WERI-Rb-1 (cell line): ENCODE measurements at places on chromosomes 5 and 9.

DNA sequence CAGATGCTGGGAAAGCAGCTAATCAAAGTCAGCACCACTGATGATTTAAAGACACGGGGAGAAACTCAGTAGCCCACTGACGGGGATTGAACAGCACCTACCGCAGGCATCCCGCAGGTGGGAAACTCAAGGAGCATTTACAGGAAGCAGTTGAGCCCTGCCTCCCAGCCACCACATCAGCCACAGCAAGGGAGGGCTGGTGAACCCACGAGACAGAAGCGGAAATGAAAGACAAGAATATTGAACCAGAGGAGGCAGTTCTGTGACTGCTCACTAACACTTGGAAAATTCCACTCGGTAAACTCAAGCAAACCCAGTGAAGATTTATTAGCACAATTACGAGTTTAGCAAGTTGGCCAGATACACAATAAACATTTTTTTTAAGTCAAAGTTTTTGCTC is 10.6 kb upstream of the FAM163B start:
- no peak for DNase-seq

GRCh38 chr9:72038890-72039410 is 21.5 kb downstream of the C9orf57 start:
- peak; percentile 78 for DNase-seq

GRCh38 chr9:93261735-93262523 is 78.0 kb downstream of the WNK2 start:
- DNase-seq = no peak

GRCh38 chr5:131751506-131751905 is 45.3 kb downstream of the FNIP1 start:
- no peak for DNase-seq

DNA sequence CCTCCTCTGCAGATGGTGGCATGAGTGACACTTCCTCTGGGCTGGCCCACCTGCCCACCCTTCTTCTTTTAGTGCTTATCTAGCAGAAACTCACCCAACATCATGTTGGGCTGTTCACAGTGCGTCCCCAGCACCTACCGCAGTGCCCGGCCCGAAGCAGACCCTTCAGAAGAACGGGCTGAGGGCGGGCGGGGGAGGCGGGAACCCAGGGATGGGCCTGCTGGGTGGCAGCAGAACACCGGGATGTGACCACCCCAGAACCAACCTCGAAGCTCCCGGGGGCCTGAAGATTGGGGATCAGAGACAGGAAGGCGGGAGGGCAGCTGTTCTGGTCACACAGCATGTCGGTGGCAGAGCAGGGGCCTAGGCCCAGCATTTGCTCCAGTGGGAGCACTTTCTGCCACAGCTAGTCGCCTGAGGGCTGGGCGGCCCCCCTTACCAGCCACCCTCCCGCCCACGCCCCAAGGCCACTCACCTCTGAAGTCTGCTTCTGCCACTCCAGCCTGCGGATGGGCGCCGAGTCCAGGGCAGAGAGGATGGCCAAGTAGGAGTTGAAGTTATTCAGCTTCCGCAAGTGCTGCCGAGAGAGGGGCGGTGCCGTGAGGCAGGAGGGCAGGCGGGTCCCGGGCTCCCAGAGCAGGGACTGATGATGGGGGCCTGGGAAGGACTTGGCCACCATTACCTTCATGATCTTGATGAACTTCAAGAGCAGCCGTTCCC is 38.7 kb downstream of the PRRT1B start:
- DNase-seq = no peak

DNA sequence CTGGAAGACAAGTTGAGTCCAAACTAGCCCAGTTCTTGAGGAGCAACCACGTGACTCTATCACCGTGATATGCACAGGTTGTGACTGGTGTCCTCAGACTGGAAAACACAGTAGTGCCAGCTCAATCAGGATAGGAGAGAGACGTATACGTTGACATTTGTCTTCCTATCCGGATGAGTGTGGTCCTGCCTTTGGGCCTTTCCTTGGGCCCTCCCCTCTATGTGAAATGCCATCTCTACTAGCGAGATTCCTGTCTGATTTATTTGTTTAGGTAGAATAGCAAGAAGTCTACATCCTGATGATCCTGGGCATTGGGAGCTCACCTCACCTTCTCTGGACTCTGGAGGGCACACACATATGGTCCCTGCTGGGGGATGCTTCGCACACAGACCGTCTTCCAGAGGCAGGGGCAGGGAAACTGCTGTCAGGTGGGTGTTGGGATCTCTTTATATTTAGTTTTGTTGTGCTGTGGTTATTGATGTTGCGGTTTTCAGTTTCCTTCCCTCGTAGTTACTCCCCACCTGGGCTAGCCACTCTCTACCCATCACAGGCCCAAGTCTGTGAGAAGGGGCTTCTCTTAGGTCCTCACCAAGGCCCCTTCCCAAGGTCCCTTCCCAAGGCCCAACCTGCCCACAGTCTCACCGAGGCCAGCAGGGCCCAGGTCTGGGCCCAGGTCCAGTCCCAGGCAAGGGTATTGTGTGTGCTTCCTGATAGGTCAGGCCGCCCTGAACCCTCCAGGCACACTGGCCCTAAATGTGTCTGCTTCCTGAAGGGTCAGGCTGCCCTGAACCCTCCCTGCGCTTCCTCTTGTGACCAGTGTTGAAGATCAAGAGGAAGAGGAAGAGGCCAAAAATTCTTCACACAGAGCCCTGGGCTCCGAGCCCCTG is 19.0 kb upstream of the SPINK4 start:
- no peak for DNase-seq

- no peak for DNase-seq
Observed at GRCh38 chr9:21554813-21555212, 72.7 kb upstream of the IFNE start.

- DNase-seq = no peak
Observed at GRCh38 chr9:18358325-18358724, 115.6 kb upstream of the ADAMTSL1 start.

- DNase-seq = no peak
Observed at GRCh38 chr5:74938250-74938933, 72.2 kb upstream of the FAM169A start.

DNA sequence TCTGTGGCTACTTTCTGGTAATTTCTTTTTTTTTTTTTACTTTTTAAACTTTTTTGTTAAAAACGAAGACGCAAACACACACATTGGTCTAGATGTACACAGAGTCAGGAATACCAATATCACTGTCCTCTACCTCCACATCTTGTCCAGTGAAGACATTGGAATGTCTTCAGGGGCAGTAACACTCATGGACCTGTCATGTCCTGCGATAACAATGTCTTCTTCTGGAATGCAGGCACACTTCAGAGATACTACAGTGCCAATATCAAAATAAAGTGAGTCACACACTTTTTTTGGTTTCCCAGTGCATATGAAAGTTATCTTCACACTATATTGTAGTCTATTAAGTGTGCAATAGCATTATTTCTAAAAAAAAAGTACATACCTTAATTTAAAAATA is 175.9 kb downstream of the ARRDC3 start:
- no peak for DNase-seq

DNA sequence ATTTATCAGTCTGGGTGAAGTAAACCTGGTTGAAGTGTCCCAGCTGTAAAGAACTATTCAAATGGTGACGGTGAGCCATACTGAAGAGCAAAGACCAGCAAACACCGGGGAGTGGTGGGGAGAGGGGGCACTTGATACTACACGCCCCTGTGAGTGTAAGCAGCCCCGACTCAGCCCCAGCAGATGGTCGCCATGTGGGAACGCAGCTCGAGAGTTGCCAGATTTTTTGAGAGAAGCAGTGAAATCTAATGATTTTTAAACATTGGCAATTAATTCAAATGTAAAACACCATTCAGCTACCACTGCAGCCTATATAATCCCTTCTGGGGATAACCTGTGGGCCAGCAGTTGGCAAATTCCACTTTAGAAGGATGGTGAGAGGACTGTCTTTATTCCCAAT is 1386.9 kb upstream of the WWC1 start:
- DNase-seq = no peak

DNA sequence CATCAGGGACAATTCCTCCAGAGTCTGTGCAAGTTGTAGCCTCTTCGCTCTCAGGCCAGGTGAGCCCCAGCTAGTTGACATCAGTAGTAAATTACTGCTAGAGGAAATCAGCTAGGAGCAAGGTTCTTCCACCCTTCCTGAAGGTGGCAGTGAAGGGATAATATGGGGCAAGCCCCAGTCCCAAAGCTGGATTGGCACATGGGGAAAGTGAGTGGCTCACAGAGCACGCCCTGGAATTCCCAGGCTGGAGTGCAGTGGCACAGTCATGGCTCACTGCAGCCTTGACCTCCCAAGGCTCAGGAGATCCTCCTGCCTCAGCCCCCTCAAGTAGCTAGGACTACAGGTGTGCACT is 82.1 kb downstream of the CYFIP2 start:
- DNase-seq = no peak

- no peak for DNase-seq
Observed at GRCh38 chr9:136053757-136054142, 41.3 kb downstream of the NACC2 start.

DNA sequence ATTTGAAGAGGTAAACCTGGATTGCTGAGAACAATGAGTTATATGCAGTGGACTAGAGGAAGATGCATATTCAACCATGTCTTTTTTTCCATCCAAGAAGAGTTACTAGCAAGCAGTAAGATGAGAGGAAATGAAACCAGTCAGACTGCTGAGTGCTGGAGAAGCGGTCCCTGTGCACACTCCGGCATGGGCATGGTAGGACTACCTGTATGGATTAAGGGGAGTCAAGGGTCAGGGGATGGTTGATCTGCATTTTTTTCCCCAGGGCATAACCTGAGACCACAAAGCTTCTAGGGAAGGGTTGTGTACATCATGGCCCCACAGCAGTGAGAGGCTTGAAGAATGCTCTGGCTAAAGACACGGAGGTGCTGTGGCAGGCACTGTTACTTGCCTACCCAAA is 76.6 kb upstream of the ZNF169 start:
- DNase-seq = no peak

GRCh38 chr5:162672061-162672460 is 604.5 kb downstream of the GABRG2 start:
- no peak for DNase-seq

DNA sequence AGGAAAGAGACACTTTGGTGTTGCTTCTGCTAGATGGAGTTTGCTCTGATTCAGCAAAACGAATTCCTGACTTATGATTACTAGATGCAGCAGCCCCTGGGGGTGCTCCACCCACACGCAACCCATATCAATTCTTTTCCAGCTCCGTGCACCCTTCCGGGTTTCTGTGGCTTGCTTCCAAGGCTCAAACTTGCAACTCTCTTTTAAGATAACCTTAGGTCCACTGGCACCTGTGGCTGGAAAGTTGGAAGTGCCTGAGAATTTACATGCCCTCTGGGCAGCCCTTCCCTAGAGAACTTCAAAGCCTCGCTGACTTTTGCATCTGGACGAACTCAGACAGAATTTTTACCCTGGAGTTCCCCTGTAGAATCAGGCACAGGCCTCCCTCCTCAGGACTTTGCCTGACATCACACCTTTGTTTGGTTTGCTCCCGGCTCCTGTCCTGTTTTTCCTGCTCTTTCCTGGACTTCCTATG is 224.9 kb downstream of the SNX18 start:
- no peak for DNase-seq

GRCh38 chr5:77231471-77232138 is 21.1 kb downstream of the PDE8B start:
- DNase-seq = no peak

- no peak for DNase-seq
Observed at GRCh38 chr5:145449794-145450193, 385.3 kb downstream of the PRELID2 start.

- no peak for DNase-seq
Observed at GRCh38 chr5:151673421-151673820, 13.3 kb downstream of the SPARC start.

GRCh38 chr5:133265720-133266526 is 214.1 kb downstream of the HSPA4 start:
- DNase-seq = peak; percentile 40

DNA sequence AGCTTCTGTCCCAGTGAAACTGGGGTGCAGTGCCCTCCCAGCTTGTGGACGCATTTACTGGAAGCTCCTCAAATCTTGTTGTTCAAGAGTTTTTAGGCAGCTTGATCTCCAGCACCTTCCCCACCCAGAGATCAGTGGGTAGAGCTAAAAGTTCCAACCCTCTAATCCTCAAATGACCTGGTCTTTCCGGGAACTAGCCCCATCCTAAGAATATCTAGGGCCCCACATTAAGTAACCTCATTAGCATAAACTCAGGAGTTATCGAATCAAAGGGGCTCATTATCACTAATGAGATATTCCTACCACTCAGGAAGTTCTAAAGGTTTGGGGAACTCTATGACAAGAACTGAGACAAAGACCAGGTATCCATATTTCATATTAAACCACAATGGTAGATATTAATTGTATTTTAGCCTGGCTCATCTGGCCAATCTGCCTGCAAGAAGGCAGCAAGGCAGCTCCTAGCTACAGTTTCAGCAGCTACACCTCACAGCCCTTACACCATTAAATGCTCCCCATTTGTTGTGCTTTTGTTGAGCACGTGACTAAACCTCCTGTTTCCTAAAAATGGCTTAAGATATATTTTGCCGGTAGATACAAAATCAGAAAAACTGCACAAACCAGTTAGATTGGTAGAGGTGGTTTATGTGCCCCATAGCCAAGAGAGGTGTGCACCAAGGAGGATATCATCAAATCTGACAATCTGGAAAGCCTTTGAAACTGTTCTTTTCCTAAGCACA is 24.6 kb upstream of the SLC22A5 start:
- DNase-seq = no peak

DNA sequence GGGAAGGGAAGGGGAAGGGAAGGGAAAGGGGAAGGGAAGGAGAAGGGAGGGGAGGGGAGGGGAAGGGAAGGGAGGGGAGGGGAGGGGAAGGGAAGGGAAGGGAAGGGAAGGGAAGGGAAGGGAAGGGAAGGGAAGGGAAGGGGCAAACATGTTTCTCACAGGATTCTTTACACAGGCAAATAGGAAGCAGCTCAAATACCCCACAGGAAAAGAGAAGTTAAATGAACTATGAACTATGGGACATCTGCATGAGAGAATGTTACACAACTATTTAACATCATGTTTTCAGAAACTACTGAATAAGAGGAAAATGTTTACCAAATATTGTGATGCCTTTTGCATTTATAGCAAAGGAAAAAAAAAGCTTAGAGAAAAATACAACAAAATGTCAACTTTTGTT is 125.4 kb upstream of the SLC30A5 start:
- DNase-seq = no peak

- no peak for DNase-seq
Observed at GRCh38 chr9:113143432-113144227, 7.2 kb upstream of the SLC31A2 start.

DNA sequence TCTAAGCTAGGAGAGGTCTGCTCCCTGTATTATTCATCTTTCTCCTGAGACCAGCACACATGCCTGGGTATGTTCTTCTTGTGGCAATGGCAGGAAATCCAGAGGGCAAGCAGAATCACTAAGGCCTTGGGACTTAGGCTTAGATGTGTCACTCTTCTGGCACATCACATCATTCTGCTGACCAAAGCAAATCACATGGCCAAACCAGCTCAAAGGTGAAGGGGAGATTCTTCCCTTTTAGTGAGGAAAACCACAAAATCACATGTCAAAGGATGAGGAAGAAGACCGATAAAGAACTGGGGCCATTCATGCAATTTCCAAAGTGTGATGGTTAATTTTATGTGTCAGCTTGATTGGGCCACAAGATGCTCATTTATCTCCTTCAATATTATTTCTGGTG is 5.7 kb upstream of the AGGF1 start:
- DNase-seq = no peak
